Caco-2 (cell line): ENCODE measurements at places on chromosomes 1 and 21.

DNA sequence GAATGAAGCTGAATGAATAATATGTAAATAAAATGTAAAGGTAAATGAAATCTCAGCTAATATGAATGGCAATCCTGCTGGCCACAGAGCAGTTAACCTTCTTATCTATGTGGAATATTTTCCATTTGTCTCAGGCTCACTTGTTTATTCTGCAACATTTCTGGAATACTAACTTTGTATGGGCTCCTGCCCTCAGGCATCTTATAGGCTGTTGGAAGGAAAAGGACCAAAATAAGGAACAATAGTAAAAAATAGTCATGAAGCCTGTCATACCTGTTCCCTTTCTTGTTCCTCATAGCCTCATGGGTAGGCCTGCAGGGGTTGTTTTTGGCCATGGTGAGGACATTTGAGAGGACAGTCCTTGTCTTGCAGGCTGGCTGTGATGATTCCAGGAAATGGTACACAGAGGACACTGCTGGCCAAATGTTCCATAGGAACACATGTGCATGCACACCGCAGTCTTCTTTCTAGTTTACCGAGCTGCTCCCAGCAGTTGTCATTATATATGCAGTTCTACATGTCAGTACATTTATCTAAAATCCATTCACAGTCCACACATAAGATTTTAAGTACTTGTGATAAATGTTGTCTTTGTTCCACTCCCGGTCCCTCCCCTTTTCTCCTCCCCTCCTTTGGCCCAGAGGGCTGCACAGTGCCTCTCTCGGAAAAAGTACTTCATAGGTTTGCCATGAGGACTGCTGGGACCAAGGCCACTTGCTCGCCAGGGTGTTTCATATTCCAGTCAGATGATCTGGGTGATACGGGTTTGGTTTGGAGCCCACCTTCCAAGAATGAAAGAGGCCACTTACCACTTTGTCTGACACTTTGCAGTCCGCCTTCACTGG lies 15.2 kb upstream of the KCNQ4 start:
- no peaks in the 10 kb centered on the region; the same call in 1 of the 2 replicates for H3K36me3 ChIP-seq
- H3K4me1 ChIP-seq: no peaks in the 10 kb centered on the region
- H3K27ac ChIP-seq: no peak overlapping the region

DNA sequence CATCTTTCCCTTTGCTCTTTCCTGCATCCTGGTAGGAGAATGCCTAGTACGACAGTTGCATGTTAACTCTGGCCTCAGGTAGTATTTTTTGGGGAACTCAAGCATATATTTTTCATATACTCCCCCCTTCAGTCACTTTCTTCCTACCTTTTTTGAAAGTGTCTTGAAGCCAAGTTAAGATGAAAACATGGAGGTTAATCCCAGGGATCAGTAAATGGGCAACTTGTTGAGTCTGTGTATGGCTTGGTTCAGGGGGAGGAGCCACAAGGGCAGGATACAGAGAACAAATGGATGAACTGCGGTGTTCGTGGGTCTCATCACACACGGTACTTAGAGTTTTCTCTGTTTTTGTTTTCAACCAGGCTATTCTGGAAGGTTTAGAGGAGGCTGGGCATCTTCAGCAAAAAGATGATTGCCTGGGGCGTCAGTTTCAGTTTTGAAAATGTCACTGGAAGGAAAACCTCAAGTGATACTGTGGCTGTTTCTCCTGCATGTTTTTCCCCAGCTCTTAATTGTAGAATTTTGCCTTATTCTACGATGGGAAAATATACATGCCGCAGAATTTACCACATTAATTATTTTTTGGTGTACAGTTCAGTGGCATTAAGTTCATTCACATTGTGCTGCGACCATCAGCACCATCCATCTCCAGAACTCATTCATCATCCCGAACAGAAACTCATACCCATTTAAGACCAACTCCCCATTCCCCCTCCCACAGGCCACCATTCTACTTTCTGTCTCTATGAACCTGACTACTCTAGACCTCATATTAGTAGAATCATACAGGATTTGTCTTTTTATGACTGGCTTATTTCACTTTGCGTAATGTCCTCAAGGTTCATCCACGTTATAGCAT lies 71.5 kb downstream of the MAP10 start:
- H3K4me3 ChIP-seq: no peak overlapping the region
- H3K27me3 ChIP-seq: no peaks in the 10 kb centered on the region
- DNase-seq: no peak
- no peaks in the 10 kb centered on the region for H3K4me1 ChIP-seq

- no peaks in the 10 kb centered on the region for H3K27me3 ChIP-seq
- no peaks in the 10 kb centered on the region for H3K4me1 ChIP-seq
- H3K4me3 ChIP-seq: no peak overlapping the region
- H3K36me3 ChIP-seq: no peaks in the 10 kb centered on the region
- H3K27ac ChIP-seq: no peak overlapping the region
- DNase-seq: no peak
These were observed 29.7 kb downstream of the PADI2 start for GRCh38 chr1:17089506-17089905.

DNA sequence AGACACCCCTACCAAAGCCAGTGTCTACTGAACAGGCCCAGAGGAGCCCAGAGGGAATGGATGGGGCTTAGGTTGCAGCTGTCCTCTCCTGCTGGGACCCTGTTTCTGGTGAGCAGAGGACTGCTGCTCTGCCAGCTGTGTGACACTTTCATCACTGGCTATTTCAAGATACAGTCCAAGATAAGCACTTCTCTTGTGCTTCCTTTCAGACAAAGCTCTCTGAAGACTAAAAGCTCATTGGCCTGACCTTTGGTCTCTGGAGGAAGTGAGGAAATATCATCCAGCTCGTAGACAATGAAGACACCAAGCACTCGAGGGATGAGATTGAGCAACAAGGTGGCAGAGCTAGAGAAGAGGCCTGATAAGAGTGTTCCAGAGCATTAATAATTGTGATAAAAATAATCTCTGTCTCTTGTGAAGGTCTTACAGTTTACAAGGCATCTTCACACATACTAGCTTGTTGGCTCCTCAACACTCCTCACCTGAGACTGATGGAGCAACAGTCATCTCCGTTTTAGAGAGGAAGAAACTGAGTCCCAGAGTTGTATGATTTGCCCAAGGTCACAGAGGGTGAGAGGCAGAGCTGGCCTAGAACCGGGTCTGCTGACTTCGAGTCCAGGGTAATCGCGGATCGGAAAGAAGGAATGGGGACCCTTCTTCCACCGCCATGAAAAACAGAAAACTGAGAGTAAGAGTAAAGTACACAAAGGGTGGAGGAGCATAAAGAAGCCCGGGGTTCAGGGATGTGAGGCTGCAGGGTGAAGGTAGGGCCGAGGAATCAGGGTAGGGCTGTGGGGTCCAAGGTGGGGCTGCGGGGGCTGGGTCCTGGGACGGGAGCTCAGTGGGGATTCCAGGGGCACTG lies 666 bp downstream of the PAFAH2 start:
- DNase-seq: peak; percentile 75
- H3K4me3 ChIP-seq: peak overlapping the region; percentile 57
- H3K36me3 ChIP-seq: no peaks in the 10 kb centered on the region
- peak overlapping the region; percentile 92 for H3K27ac ChIP-seq
- no peaks in the 10 kb centered on the region for H3K27me3 ChIP-seq
- peaks cover 20% of the 10 kb centered on the region for H3K4me1 ChIP-seq

- no peaks in the 10 kb centered on the region for H3K36me3 ChIP-seq
- H3K4me3 ChIP-seq: no peak overlapping the region
- no peak overlapping the region for H3K27ac ChIP-seq
- H3K27me3 ChIP-seq: no peaks in the 10 kb centered on the region
These were observed 283.5 kb downstream of the S1PR1 start for GRCh38 chr1:101520302-101520701.

GRCh38 chr1:167676205-167676915 lies 45.4 kb upstream of the MPZL1 start:
- no peaks in the 10 kb centered on the region for H3K4me1 ChIP-seq
- H3K27me3 ChIP-seq: no peaks in the 10 kb centered on the region
- no peak overlapping the region for H3K27ac ChIP-seq
- no peaks in the 10 kb centered on the region for H3K36me3 ChIP-seq

- peak overlapping the region; percentile 80 for H3K27ac ChIP-seq
- H3K36me3 ChIP-seq: no peaks in the 10 kb centered on the region
- H3K4me3 ChIP-seq: no peak overlapping the region
- H3K27me3 ChIP-seq: no peaks in the 10 kb centered on the region
These were observed 2.9 kb upstream of the EFNA1 start for GRCh38 chr1:155124503-155125463.

GRCh38 chr1:10641976-10642375 lies 154.5 kb downstream of the CASZ1 start:
- no peaks in the 10 kb centered on the region for H3K27me3 ChIP-seq
- no peak for DNase-seq
- H3K27ac ChIP-seq: no peak overlapping the region
- H3K36me3 ChIP-seq: no peaks in the 10 kb centered on the region

GRCh38 chr1:200738327-200738948 lies at the start of gene CAMSAP2:
Gene CAMSAP2 (plus strand): TSS chr1:200738893. CDS start chr1:200739828, 935 bp downstream.
- no peaks in the 10 kb centered on the region for H3K36me3 ChIP-seq
- DNase-seq: peak; percentile 87
- peak within 1 kb of the TSS; percentile 70 for H3K4me3 ChIP-seq
- H3K27me3 ChIP-seq: no peaks in the 10 kb centered on the region

- H3K4me1 ChIP-seq: no peaks in the 10 kb centered on the region
- no peak for DNase-seq
- H3K27ac ChIP-seq: no peak overlapping the region
- H3K36me3 ChIP-seq: peaks cover 2% of the 10 kb centered on the region
- H3K4me3 ChIP-seq: no peak overlapping the region
These were observed 24.7 kb downstream of the EPHX1 start for GRCh38 chr1:225834417-225835329.

- H3K4me3 ChIP-seq: no peak overlapping the region
- no peak for DNase-seq
- no peaks in the 10 kb centered on the region for H3K4me1 ChIP-seq
- no peak overlapping the region for H3K27ac ChIP-seq
- no peaks in the 10 kb centered on the region for H3K27me3 ChIP-seq
- no peaks in the 10 kb centered on the region for H3K36me3 ChIP-seq
These were observed 79.4 kb downstream of the LBR start for GRCh38 chr1:225348400-225348799.

GRCh38 chr1:169879034-169879840 lies 14.5 kb downstream of the SCYL3 start:
- H3K36me3 ChIP-seq: no peaks in the 10 kb centered on the region
- no peaks in the 10 kb centered on the region for H3K27me3 ChIP-seq
- H3K4me3 ChIP-seq: no peak overlapping the region
- 0 out of 2 replicates have a peak, but pooled peaks cover 2% of the 10 kb centered on the region for H3K4me1 ChIP-seq
- H3K27ac ChIP-seq: no peak overlapping the region

DNA sequence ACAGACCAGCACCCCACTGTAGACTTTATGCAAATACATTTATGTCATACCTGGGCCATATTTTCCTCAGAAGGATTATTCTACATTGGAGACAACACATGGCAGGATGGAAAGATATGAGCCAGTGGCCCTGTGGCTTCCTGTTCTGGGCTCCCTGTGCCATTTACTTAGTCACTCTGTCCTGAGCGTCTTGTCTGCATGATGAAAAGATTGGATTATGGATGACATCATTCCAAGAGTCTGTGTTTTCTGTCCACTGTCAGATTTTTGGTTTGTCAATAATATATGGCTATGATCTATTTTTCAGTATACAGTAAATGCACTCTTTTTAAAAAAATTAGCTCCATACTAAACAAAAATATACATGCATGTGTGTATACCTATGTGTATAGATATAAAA lies 30.8 kb downstream of the IGSF5 start:
- H3K27me3 ChIP-seq: no peaks in the 10 kb centered on the region; the same call in 1 of the 2 replicates
- H3K27ac ChIP-seq: no peak overlapping the region
- no peak for DNase-seq

DNA sequence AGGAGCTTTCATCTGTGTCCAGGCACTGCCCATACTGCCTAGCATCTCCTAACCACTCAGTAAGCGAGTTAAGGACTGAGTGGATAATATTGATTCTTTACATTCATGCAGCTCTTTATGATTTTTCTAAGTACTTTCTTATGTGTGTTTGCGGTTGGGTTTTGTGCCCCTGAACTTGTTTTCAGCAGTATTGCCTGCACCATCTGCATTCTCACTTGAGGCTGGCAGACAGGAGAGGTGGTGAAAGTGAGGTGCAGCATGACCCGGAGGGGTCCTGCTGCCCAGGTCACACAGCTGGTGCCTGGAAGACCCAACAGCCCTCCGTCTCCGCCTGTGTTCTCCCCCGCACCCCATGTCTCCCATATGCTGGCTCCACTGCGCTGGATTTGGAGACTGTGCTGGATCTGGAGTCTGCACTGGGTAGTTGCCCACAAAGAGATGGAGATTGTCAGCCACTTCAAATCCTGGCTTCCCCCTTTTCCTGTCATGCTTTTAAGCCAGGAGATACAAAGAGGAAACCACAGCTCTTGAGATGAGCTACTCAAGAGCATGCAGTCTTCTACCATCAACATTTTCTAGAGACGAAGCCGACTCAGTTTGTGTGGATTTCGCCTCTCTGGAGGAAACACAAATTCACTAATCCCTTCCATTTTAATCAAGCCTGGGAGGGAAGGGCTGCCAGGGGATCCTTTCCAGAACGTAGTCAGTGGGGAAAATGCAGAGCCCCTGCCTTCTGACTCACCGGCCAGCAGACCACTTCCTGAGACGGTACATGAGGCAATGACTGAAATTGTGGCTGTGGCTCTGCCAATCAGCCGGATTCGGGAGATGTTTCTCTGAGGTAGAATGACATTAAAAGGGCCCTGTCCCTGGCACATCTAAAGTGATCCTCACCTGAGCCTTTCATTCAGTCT lies 71.7 kb upstream of the ANGPTL1 start:
- no peaks in the 10 kb centered on the region for H3K27me3 ChIP-seq
- no peaks in the 10 kb centered on the region for H3K36me3 ChIP-seq
- H3K4me1 ChIP-seq: no peaks in the 10 kb centered on the region
- DNase-seq: no peak
- H3K4me3 ChIP-seq: no peak overlapping the region

DNA sequence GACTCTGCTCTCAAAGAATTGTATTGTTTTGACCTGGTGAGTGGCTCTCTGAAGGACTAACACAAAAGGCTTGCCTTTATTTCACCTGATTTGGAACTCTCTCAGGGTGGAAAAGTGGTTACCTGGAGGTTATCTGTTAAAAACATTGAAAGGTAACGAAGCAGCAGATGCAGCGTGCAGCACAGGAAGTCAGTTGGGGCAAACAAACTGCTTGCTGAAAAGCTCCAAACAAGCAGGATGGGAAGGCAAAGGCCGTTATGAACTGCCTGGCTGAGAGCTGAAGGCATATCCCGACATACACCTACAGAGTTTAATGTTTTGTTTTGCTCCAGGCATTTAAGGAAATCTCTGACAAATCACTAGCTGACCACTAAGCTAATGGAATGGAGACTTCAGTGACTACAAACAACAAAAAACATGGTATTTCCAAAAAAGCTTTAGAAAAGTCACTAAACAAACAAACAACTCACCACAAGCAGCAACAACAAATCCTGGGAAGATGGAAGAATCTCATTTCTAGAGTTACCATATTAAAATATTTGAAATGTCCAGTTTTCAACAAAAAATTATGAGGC lies 44.3 kb upstream of the BATF3 start:
- H3K4me1 ChIP-seq: no peaks in the 10 kb centered on the region
- H3K27me3 ChIP-seq: no peaks in the 10 kb centered on the region
- H3K4me3 ChIP-seq: no peak overlapping the region
- DNase-seq: no peak

GRCh38 chr1:219465212-219466093 lies 147.5 kb downstream of the ZC3H11B start:
- DNase-seq: no peak
- H3K27ac ChIP-seq: no peak overlapping the region
- H3K4me1 ChIP-seq: no peaks in the 10 kb centered on the region
